ENCODE measurements at places on chromosomes 5 and 9. TPM values are rescaled to one million over a fixed set of nuclear protein-coding genes. Genes with fewer than 3 reads are reported as not detected.
A peak's percentile ranks its signal among the peaks of the same experiment; 100 is the strongest.

REEP2 gene
- 24.5 TPM for total RNA-seq

TAF11L5 gene
- not detected for total RNA-seq

JAK2 gene
- 47.8 TPM for total RNA-seq

TMEM267 gene
- total RNA-seq, result 10.4 TPM

PCDHGC5 gene
- 0.71 TPM for total RNA-seq

FCN2 gene
- total RNA-seq, result not detected

TMC1 gene
- not detected for total RNA-seq

GRCh38 chr5:41870627-41871048 is 413 bp upstream of the OXCT1 start:
- no peaks in the 10 kb centered on the region for H3K27me3 ChIP-seq
- H3K36me3 ChIP-seq, result no peaks in the 10 kb centered on the region
- H3K4me1 ChIP-seq, result peaks cover 40% of the 10 kb centered on the region
- peak overlapping the region; percentile 84 for H3K4me3 ChIP-seq

DNA sequence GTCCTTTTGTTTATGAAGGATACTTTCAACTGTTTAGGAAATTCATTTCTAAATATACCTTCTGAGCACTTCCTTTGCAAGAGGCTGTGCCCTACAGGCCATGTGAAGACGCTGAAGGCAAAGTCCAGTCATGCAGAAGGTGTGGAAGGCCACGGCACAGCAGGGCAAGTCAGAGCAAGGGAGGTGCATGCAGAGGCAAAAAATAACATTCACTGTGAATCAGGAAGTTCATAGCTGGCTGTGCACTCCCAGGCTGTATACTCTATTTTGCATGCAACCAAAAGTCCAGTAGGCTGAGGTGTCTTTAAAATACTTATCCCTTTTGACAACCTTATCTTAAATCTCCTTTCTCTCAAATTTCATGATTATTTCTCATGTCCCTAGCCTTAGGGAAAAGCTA is 50.3 kb downstream of the GNAQ start:
- H3K4me3 ChIP-seq, result no peak overlapping the region
- no peak for DNase-seq
- no peaks in the 10 kb centered on the region for H3K36me3 ChIP-seq
- H3K27ac ChIP-seq, result no peak overlapping the region
- no peaks in the 10 kb centered on the region for H3K27me3 ChIP-seq

DNA sequence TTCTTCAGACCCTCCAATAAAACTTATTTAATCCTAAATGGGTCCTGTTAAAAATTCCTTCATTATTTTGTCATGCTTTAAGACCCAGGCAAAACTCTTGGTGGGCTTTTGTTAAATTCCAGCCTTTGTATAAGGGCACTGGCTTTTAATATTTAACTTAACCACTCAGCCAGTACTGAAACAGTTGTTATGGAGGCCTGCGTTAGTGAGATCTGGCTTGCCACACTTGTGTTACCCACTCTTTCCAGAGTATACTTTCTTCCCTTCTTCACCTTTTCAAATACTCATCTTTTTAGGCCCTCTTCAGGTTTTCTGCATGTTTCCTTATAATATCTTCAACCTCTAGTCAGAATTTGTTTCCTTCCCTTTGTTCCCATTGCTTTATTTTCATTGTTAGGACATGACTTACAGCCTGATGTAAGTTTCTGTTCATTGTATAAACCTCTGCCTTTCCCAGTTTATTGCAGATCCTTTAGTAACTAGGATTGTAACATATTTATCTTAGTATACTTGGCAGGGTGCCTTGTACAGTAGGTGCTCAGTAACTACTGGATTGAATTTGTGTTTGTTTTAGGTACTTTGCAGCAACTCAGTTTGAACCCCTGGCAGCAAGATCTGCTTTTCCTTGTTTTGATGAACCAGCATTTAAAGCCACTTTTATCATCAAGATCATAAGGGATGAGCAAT is 48.8 kb downstream of the LNPEP start:
- no peak for DNase-seq
- H3K27ac ChIP-seq, result no peak overlapping the region
- peaks cover 4% of the 10 kb centered on the region for H3K36me3 ChIP-seq
- no peak overlapping the region for H3K4me3 ChIP-seq

DNA sequence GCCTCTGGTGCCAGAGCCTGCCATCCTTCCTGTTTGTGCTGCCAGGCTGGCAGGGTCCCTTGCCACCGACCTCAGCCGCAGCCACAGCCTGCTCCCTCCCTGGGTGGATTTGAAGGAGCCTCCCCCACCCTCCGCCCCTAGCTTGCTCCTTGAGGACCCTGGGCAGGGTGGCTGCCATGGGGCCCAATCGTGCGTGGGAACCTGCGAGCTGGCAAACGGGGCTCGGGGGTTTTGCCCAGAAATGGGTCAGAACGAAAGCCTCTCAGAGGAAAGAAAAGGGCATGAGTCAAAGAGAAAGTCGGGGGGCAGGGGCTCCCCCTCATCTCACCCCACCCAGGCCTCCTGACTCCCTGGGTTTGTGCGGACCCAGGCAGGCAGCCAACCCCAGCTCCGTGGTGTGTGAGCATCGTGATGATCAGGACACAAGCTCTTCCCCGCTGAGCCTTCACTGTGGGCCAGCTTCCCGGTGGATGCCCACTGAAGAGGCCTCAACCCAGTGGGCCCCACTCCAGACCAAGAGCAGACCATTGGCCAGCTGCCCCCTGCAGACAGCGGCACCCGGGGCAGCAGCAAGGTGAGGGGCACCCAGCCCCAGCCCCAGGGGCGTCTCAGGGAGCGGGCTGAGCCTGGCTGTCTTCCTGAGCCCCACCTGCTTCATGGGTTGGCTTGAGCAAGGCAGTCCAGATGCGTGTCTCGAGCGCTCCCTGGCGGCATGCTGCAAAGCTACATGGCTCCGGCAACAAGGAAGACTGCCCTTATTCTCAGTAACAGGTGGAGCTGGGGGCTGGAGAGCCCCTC is 3.0 kb upstream of the FUT7 start:
- no peak overlapping the region for H3K4me3 ChIP-seq
- peaks cover 25% of the 10 kb centered on the region for H3K36me3 ChIP-seq
- peaks cover 9% of the 10 kb centered on the region for H3K4me1 ChIP-seq

DNA sequence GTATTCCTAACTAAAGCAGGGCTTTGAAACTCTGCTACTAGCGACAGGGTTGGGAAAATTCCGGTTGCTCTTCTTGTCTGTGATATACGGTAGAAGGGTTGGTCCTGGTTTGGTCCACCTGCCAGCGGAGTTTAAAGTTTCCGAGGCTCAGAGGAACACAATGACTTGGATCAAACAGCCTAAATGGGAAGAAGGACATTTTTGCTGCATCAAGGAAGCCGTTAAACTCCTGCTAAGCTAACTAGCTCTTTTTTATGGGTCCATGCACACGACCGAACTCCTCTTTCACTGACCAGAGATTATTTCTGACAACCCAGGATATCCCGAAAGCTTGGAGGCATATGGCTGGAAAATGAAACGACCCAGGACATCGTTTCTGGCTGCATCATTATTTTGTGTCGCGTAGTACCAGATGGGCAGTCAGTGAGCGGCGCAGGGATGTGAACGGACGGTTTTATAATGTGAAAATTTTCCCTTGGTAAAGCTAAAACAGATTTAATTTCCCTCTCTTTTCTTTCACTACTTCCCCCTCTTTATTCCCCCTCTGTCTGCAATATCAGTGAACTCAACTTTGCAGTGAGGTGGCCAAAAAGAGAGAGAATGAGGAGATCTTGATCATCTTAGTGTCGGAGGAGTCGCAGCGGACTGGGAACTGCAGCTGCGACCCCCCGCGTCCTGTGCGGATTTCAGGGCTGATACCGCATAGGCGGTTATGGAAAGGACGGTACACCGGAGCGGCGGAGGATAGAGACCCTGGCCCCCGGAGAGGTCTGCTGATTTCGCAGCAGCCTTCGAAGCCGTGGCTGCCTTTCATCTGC is at the start of gene LURAP1L:
LURAP1L (plus strand) TSS at position 160 of the 818 bp plus-strand sequence. CDS start 696 bp downstream, outside the sequence.
- H3K27me3 ChIP-seq, result no peaks in the 10 kb centered on the region
- no peaks in the 10 kb centered on the region for H3K36me3 ChIP-seq
- DNase-seq, result no peak
- H3K27ac ChIP-seq, result peak within 1 kb of the TSS; percentile 92
- H3K4me1 ChIP-seq, result peaks cover 33% of the 10 kb centered on the region

GRCh38 chr5:136026636-136027035 is 2.2 kb upstream of the TGFBI start:
- peak overlapping the region; percentile 6 for H3K27ac ChIP-seq
- H3K4me3 ChIP-seq, result no peak overlapping the region
- DNase-seq, result no peak
- H3K27me3 ChIP-seq, result no peaks in the 10 kb centered on the region

DNA sequence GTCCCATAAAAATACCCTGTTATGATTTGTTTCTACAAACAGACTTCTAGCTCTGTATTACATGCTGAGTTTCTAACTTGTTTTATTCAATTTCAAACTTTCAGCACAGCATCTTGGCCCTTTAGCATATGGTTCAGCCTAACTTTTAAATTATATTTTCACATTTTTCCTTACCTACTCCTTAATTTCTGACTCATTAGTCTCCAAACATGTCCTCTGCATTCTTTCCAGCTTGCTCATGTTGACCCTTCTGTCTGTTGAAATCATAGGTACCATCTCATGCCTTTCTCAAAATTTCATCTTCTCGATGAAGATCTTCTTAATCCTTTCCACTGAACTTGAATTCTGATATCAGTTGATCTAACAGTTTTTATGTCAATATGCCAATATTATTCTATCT is 200.9 kb upstream of the RIOK2 start:
- no peaks in the 10 kb centered on the region for H3K27me3 ChIP-seq
- no peak overlapping the region for H3K4me3 ChIP-seq
- H3K36me3 ChIP-seq, result no peaks in the 10 kb centered on the region

GRCh38 chr9:33868440-33868973 is 51.5 kb downstream of the UBE2R2 start:
- H3K4me3 ChIP-seq, result peak overlapping the region; percentile 20
- H3K27me3 ChIP-seq, result no peaks in the 10 kb centered on the region
- no peak for DNase-seq
- peaks cover 43% of the 10 kb centered on the region for H3K4me1 ChIP-seq
- peak overlapping the region; percentile 62 for H3K27ac ChIP-seq

GRCh38 chr9:129552064-129552463 is 68.8 kb downstream of the C9orf50 start:
- DNase-seq, result no peak
- no peaks in the 10 kb centered on the region for H3K36me3 ChIP-seq
- no peak overlapping the region for H3K4me3 ChIP-seq
- peak overlapping the region; percentile 15 for H3K27ac ChIP-seq
- H3K27me3 ChIP-seq, result no peaks in the 10 kb centered on the region

- no peaks in the 10 kb centered on the region for H3K36me3 ChIP-seq
- peak overlapping the region; percentile 38 for H3K27ac ChIP-seq
- no peaks in the 10 kb centered on the region for H3K27me3 ChIP-seq
- DNase-seq, result no peak
- peaks cover 9% of the 10 kb centered on the region for H3K4me1 ChIP-seq
These were observed 77.3 kb upstream of the LARP1 start for GRCh38 chr5:154677921-154678320.

DNA sequence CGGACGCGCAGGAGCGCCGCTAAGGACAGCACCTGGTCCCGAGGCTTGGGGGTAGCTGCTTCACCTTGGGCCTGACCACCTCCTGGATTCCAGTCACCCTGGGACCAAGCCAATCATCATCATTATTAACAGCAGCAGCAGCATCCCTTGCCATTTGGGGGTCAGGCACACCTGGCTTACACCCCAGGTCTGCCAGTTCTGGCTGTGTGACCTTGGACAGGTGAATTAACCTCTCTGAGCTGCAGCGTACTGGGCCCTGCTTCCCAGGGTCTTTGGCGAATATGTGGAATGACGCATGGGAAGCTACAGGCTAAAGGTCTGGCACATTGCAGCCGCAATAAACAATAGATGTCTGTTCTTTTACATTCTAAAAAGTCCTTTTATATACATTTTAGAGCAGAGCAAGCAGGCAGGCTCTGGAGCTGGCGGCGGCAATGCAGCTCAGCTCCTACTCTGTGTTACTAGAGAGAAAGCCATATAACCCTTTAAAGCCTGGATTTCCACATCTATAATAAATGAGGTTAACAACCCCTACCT is 97.8 kb upstream of the CPLX2 start:
- DNase-seq, result peak; percentile 66
- H3K27me3 ChIP-seq, result peaks cover 75% of the 10 kb centered on the region
- H3K4me3 ChIP-seq, result no peak overlapping the region
- no peak overlapping the region for H3K27ac ChIP-seq
- H3K36me3 ChIP-seq, result no peaks in the 10 kb centered on the region

DNA sequence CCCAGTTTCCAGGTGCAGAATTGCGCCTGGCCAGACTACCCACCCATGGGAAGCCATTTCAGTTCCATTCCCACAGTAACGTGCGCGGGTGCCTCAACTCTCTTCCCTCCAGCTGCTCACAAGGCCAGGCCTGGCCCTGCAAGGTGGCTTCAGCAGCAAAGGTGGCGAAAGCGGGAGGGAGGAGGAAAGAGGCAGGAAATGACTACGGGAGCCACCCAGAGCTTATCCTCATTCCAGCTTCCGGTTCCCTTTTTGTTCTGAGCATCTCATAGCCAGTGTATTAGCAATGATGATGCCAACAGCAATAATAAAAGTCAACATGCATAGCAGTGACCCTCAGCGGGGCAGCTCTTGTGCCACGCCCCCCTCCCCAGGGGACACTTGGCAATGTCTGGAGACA is 101.5 kb upstream of the BOD1 start:
- no peak overlapping the region for H3K27ac ChIP-seq
- peaks cover 4% of the 10 kb centered on the region for H3K27me3 ChIP-seq
- H3K4me1 ChIP-seq, result no peaks in the 10 kb centered on the region
- no peaks in the 10 kb centered on the region for H3K36me3 ChIP-seq
- DNase-seq, result no peak

GRCh38 chr9:127253446-127253845 is 11.1 kb upstream of the GARNL3 start:
- no peaks in the 10 kb centered on the region for H3K27me3 ChIP-seq
- H3K36me3 ChIP-seq, result no peaks in the 10 kb centered on the region
- no peak overlapping the region for H3K27ac ChIP-seq
- no peaks in the 10 kb centered on the region for H3K4me1 ChIP-seq
- no peak overlapping the region for H3K4me3 ChIP-seq

DNA sequence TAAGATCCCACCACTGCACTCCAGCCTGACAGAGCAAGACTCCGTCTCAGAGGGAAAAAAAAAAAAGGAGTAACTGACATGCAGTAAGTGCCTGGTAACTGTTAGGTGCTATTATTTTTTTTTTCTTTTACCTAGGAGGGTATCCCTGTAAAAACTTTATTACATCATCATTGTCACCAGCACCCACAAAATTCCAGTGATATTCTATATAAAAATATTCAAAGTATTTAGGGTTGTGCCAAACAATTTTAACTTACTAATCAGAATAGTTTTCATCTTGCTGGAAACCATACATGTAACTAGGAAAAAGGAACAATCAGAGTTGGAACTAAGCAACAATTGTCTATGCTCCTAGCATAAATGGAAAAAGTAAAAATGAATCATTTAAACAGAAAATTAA is 112.4 kb downstream of the SSBP2 start:
- peaks cover 19% of the 10 kb centered on the region for H3K4me1 ChIP-seq
- no peaks in the 10 kb centered on the region for H3K36me3 ChIP-seq
- no peaks in the 10 kb centered on the region for H3K27me3 ChIP-seq
- no peak overlapping the region for H3K4me3 ChIP-seq
- H3K27ac ChIP-seq, result no peak overlapping the region
- no peak for DNase-seq
